Activated T-cell treated with anti-CD3 and anti-CD28 coated beads, Interleukin-2, amount 50 U/mL, for 72 hours (primary cell): ENCODE measurements at places on chromosomes 4 and X. TPM values are rescaled to one million over a fixed set of nuclear protein-coding genes. Genes with fewer than 3 reads are reported as not detected.
A peak's percentile ranks its signal among the peaks of the same experiment; 100 is the strongest.

DNA sequence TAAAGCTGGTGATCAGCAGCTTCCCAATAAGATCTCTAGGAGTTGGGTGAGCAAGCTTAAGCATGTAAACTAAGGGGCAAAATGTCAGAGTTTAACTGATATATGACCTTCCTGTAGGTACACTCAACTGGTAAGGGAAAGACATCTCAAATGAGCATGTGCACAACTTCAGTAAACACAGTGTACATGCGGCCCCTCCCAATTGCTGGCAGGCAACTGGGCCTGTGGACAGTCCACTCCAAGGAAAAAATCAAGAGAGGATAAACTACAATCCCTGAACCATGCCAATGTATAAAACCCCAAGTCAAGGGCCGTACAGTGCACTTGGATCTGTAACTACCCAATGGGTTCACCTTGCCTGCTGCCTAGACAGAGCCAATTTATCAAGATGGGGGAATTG, 4.9 kb upstream of the NAA11 start:
- no peaks in the 10 kb centered on the region for H3K4me1 ChIP-seq
- H3K36me3 ChIP-seq: no peaks in the 10 kb centered on the region
- DNase-seq: no peak
- H3K4me3 ChIP-seq: no peak overlapping the region

DNA sequence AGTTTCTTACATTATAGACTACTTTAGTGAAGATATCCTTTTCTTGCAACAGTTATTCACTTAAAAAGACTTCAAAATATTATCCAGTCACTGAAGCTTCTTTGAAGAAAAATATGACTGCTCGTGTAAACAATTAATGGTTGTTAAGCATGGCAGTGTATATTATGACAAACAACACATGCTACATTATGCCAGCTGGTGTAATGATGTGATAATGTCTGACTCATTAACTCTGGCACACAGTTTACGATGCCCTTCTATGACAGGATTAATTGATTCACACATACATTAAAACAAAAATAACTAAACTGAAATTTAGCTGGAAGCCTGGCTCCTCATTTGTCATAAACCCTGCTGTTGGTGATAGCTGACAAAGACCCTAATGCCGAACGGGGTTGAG, 22.4 kb downstream of the GK2 start:
- H3K27ac ChIP-seq: no peak overlapping the region
- H3K4me1 ChIP-seq: no peaks in the 10 kb centered on the region
- no peak overlapping the region for H3K4me3 ChIP-seq

- no peak for DNase-seq
- peaks cover 10% of the 10 kb centered on the region for H3K4me1 ChIP-seq
- H3K27ac ChIP-seq: no peak overlapping the region
- H3K4me3 ChIP-seq: no peak overlapping the region
- H3K27me3 ChIP-seq: no peaks in the 10 kb centered on the region
- no peaks in the 10 kb centered on the region for H3K36me3 ChIP-seq
These were observed 43.9 kb downstream of the CLNK start for GRCh38 chr4:10640561-10641201.

DNA sequence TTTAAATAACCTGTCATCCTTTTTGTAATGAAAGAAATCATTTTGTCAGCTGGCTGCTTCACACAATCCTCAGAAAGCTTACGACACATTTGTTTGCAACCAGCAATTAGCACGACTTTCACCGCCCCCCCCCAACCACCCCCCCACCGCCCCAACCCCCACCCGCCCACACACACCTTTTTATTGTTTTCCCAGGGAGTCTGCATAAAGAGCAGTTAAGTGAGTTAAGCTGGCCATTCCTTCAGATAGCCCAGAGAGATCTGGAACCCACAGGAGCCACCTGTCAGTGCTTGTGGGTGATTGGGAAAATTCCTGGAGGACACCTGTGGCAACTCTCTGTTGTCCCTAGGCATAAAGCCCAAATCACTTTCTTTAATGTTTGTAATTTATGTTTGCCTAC, 175.7 kb upstream of the FMR1 start:
- no peak overlapping the region for H3K4me3 ChIP-seq
- no peak overlapping the region for H3K27ac ChIP-seq
- no peaks in the 10 kb centered on the region for H3K36me3 ChIP-seq
- peaks cover 21% of the 10 kb centered on the region for H3K4me1 ChIP-seq
- H3K27me3 ChIP-seq: peaks cover 19% of the 10 kb centered on the region
- DNase-seq: no peak

DNA sequence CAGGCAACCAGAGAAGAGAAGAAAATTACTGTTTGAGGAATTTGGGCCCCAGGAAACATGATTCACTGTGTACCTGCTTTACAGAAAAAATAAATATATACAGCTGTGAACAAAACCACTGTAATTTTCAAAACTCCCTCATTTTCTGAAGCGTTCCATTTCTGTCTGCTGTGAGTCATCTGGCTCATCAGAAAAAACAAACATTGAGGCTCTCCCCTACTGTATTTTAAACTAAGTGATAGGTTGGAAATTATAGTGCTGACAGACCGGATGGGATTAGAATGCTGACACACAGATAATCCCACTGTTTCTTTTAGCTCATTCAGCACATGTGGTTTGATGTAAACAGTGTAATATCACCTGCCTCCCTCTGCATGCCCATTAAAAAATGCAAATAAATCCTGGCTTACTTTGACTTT, 847.0 kb downstream of the TRIML1 start:
- no peaks in the 10 kb centered on the region for H3K4me1 ChIP-seq
- H3K27ac ChIP-seq: no peak overlapping the region
- no peak overlapping the region for H3K4me3 ChIP-seq
- no peaks in the 10 kb centered on the region for H3K27me3 ChIP-seq
- peaks cover 1% of the 10 kb centered on the region for H3K36me3 ChIP-seq

GRCh38 chr4:98887145-98887544, 41.8 kb downstream of the EIF4E start:
- DNase-seq: no peak
- H3K27ac ChIP-seq: no peak overlapping the region
- H3K27me3 ChIP-seq: no peaks in the 10 kb centered on the region
- H3K36me3 ChIP-seq: peaks cover 41% of the 10 kb centered on the region

- no peak overlapping the region for H3K4me3 ChIP-seq
- H3K4me1 ChIP-seq: peaks cover 12% of the 10 kb centered on the region
- H3K27ac ChIP-seq: no peak overlapping the region
These were observed 5.6 kb downstream of the QRFPR start for GRCh38 chr4:121375262-121375661.

- DNase-seq: no peak
- H3K27me3 ChIP-seq: no peaks in the 10 kb centered on the region
- no peak overlapping the region for H3K4me3 ChIP-seq
These were observed 8.2 kb downstream of the MTHFD2L start for GRCh38 chr4:74166135-74166534.

DNA sequence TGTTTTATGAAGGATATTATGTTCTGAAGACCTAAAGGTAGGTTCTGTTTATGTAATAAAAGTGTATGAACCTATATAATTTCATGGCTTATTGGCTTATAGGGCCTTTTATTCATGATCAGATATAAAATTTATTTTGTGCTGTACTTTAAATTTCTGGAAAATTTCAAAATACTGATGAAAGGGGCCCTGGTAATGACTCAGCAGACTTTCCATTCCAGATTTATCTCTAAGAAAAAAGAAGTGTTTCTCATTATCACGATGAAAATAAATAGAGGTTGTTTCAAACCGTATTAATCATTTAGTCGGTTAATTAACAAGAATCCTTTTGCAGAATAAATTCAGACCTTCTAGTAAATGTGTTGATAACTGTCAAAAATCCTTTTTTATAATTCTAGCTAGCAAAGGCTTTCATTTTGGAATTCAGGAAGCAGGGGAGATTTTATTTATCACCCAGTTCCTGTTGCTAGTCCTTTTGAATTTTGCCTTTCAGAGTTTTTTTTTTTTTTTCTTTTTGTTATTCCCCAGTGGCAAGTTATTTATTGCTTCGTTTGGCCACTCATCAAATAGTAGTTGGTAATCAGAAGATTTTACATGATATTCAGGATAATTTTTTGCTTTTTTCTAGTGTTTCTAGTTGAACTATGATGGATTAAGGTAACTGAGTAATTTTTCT, 5.4 kb upstream of the TAPT1 start:
- H3K27me3 ChIP-seq: peaks cover 10% of the 10 kb centered on the region
- DNase-seq: no peak
- peaks cover 46% of the 10 kb centered on the region for H3K4me1 ChIP-seq
- peaks cover 1% of the 10 kb centered on the region for H3K36me3 ChIP-seq
- H3K4me3 ChIP-seq: peak overlapping the region; percentile 71

GRCh38 chr4:115969756-115970155, 856.3 kb upstream of the NDST4 start:
- no peaks in the 10 kb centered on the region for H3K27me3 ChIP-seq
- H3K27ac ChIP-seq: no peak overlapping the region
- no peaks in the 10 kb centered on the region for H3K36me3 ChIP-seq
- H3K4me1 ChIP-seq: no peaks in the 10 kb centered on the region
- H3K4me3 ChIP-seq: no peak overlapping the region

- H3K36me3 ChIP-seq: no peaks in the 10 kb centered on the region
- no peak overlapping the region for H3K4me3 ChIP-seq
- DNase-seq: no peak
- no peaks in the 10 kb centered on the region for H3K4me1 ChIP-seq
- peaks cover 40% of the 10 kb centered on the region for H3K27me3 ChIP-seq
These were observed 17.8 kb downstream of the FRMPD3 start for GRCh38 chrX:107467271-107467670.

DNA sequence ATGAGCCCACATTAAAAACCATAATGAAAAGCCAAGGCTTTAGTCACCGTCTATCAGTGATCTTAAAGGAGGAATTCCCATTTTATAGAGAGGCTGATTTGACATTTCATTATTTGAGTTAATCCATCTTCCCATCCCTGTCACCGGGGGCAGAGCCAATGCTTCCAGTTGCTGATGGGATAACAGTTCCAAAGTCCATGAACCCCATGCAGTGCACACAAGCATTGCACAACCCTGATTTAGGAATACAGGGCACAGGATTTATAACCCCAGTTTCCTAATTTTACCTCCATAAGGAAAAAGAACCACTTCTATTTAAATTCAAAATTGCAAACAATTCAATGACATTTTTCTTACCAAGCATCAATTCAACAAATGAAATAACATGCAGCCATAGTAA, 36.5 kb downstream of the MAOB start:
- peaks cover 19% of the 10 kb centered on the region for H3K27me3 ChIP-seq
- DNase-seq: no peak
- H3K27ac ChIP-seq: no peak overlapping the region
- H3K36me3 ChIP-seq: no peaks in the 10 kb centered on the region
- H3K4me1 ChIP-seq: no peaks in the 10 kb centered on the region

DNA sequence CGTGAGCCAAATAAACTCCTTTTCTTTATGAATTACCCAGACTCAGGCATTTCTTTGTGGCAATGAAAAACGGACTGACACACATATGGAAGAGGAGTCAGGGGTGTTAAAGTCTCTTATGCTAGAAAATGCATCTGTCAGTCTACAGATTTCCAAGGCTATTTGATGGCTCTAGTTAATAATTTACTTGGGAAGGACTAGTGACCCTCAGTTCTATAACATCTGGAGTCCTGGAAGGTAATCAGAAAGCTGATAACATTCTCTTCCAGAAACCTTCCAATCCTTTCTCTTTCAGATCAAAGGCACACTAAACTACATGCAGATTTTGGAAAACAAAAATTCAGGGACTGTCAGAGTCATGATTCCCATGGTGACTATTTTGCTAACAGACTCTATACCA, 142.0 kb upstream of the TEX13D start:
- H3K4me3 ChIP-seq: no peak overlapping the region
- H3K4me1 ChIP-seq: no peaks in the 10 kb centered on the region
- H3K36me3 ChIP-seq: no peaks in the 10 kb centered on the region
- no peak overlapping the region for H3K27ac ChIP-seq

GRCh38 chr4:67762086-67762485, 7.9 kb upstream of the GNRHR start:
- no peak overlapping the region for H3K4me3 ChIP-seq
- no peak for DNase-seq
- no peaks in the 10 kb centered on the region for H3K36me3 ChIP-seq
- H3K27ac ChIP-seq: no peak overlapping the region

GRCh38 chrX:17527922-17528321, 152.9 kb downstream of the NHS start:
- no peak overlapping the region for H3K4me3 ChIP-seq
- DNase-seq: no peak
- no peaks in the 10 kb centered on the region for H3K36me3 ChIP-seq
- peaks cover 38% of the 10 kb centered on the region for H3K27me3 ChIP-seq
- H3K27ac ChIP-seq: no peak overlapping the region

- H3K4me3 ChIP-seq: no peak overlapping the region
- no peak for DNase-seq
- no peaks in the 10 kb centered on the region for H3K36me3 ChIP-seq
- H3K27ac ChIP-seq: peak overlapping the region; percentile 4
- no peaks in the 10 kb centered on the region for H3K27me3 ChIP-seq
- peaks cover 58% of the 10 kb centered on the region for H3K4me1 ChIP-seq
These were observed 6.9 kb upstream of the WDR1 start for GRCh38 chr4:10123227-10124101.

- no peak overlapping the region for H3K4me3 ChIP-seq
- no peaks in the 10 kb centered on the region for H3K4me1 ChIP-seq
- no peak overlapping the region for H3K27ac ChIP-seq
These were observed 100.8 kb upstream of the LIMCH1 start for GRCh38 chr4:41437111-41437536.

DNA sequence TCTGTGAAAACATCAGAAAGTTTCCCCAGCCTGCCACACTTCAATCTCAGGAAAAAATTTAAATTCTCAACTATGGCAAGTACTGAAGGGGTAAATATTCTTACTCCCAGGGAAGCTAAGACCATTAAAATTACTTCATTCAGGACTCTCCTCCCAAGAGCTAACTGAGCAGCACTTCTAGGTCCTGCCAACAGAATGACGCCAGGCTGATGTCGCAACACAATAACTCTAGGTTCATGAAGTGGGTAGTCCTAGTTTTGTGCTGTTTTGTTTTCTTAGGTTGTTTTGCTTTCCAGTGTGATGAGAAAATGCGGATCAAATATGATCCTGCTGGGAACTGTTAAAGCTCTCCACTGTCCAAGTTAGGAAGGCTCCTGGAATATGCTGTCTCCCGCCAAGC, 180.0 kb downstream of the NKX6-1 start:
- H3K4me3 ChIP-seq: no peak overlapping the region
- H3K36me3 ChIP-seq: no peaks in the 10 kb centered on the region
- no peak overlapping the region for H3K27ac ChIP-seq
- no peaks in the 10 kb centered on the region for H3K27me3 ChIP-seq
- H3K4me1 ChIP-seq: no peaks in the 10 kb centered on the region

PPEF1 gene
- 0.97 TPM for total RNA-seq

CFAP99 gene
- total RNA-seq: not detected

DDX53 gene
- not detected for total RNA-seq

TMEM156 gene
- total RNA-seq: 56.8 TPM

NALF2 gene
- 0.31 TPM for total RNA-seq

GAB1 gene
- 1.5 TPM for total RNA-seq

GAGE12F gene
- not detected for total RNA-seq

NAT8L gene
- total RNA-seq: 1.5 TPM

TMEM128 gene
- total RNA-seq: 26.2 TPM

FGF13 gene
- not detected for total RNA-seq

CT45A7 gene
- total RNA-seq: not detected
